ENCODE measurements at places on chromosomes 2 and 18.
A peak's percentile ranks its signal among the peaks of the same experiment; 100 is the strongest.

DNA sequence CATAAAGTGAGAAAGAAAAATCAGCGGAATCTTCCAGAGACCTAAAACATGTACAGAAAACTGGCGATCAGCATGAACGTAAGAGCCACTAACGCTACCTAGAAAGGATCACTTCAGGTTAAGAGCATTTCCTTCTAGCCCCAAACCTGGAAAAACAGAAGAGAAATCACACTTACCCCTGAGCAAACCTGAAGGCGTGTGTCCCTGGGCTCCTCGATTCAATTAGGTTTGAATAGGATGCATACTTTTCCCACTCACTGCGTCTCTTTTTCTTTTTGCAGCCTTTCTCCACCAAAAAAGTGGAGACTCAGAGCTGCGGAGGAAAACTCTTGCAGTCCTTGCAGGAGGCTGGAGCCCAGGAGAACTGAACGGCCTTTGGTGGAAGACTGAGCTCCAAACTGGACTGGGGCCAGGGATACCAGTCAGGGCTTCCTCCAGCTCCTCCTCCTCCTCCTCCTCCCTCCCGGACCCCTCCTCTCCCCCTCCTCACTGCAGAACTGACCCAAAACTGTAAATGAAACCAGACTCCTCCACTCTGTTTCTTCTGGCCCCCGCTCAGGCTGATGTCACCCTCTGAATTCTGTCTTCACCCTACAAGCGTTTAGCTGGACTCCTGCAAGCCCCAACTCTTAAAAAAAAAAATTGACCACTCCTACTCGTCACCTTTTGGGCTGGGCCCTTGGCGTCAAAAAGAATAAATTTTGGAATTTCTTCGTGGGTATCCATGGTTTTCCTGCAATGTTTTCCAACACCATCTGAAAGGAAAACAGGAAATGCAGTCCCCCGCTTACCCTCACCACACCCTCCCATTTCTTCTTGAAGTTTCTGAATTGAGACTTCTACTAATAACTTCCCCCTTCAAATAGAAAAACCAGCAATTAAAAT lies at the start of gene COL6A3:
Gene COL6A3, minus strand, starts transcription at position 388 of the 885 bp plus-strand sequence. CDS start 17,347 bp downstream, outside the sequence.
- no peak for DNase-seq

DNA sequence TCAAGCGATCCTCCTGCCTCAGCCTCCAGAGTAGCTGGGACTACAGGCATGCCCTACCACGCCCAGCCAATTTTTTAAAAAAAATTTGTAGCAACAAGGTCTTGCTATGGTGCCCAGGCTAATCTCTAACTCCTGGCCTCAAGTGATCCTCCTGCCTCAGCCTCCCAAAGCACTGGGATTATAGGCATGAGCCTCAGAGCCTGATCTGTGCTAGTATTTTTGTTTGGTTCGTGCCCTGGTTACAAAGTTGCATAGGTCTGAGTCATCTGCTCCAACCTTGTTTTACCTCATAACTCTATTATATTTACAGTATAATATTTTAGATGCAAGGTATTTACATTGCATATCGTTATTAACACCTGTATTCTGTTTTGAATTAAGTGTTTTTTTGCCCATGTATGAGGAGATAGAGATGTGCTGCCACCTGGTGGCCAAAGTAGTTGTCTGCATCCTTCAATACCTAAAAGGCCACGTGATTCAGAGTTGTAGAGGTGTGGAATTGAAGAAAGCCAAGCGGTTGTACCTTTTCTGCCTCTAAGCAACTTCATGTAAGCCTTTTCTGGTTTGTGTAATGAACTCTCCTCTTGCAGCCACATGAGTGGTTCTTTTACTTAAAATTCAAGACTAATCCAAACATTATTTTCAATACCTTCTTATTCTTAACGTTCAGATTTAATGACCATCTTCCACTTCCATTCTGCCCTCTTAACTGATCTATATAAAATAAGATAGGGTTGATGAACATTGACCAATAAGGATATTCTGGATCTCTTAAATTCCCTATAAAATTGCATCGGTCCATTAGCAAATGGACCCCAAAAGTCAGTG lies 19.9 kb upstream of the CABYR start:
- DNase-seq, result peak; percentile 69

- DNase-seq, result no peak
Measured at GRCh38 chr2:12008425-12009061, 262.1 kb downstream of the LPIN1 start.

GRCh38 chr2:19649785-19650380 lies 251.9 kb downstream of the TTC32 start:
- no peak for DNase-seq

DNA sequence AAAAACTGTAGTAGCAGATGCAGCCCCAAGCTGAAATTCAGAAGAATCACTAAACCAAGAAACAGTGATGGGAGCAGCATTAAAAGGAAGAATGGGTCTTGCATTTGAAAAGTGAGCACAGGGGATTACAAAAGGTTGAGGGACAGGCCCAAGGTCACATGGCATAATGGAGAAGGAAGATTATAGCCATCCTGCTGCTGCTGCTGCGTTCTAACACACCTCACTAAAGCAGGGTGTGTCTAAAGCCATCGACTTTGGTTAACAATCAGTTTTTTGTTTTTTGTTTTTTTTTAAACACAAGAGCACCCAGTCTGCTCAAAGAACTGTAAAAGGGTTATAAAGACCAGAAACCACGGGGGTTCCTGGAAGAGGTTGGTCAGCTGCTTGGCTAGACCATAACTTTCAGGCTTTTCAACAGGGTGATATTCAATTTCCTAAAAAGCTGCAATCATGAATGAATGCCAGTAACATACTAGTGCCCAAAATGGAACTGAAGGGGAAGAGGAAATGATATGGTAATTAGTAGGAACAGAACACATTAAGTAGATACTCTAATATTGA lies 102.6 kb downstream of the MYO5B start:
- DNase-seq, result no peak

DNA sequence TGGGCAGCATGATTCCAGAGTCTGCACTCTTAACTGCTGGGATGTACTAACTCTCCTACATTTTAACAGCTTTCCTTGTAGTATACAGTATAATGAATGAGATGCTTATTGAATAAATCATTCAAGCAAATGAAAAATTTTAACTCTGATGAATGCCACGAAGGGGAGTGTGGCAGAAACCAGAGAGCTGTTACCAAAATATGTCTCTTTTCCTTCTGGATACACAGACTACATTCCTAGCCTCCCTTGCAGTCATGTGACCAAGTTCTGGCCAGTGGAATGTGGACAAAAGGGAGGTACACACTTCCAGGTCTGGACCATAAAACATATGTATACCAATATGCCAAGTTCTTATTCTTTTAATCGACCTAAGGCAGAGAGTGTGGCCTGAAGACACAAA lies 1.7 kb upstream of the EML4 start:
- DNase-seq, result no peak

DNA sequence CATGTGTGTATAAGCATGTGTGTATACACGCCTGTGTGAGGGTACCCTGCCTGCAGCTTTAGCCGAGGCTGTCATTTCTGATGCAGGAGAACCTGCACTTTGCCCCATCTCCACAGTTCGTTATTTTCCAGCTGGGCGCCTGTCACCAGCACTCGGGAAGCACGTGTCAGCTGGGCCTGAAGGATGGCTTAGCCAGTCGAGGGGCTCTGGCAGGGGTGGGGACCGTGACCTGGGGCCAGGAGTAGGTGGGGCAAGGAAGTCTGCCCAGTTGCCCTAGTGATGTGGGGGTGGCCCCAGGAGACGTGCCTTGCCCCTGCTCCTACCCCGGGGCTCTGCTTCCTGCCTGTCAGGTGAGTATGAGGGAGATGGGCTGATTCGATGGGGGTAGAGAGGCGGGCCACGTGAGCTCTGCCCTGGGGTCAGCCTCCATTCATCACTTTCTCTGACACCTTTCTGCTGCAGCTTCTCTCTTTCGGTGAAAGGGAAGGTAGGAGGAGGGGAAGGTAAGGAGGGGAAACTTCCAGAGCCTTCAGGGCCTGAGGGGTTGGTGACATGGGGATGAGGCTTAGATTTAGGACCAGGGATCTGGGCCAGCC lies 130.6 kb upstream of the SKOR2 start:
- DNase-seq, result no peak

- no peak for DNase-seq
Measured at GRCh38 chr2:123670286-123670685, 354.8 kb upstream of the CNTNAP5 start.

- no peak for DNase-seq
Measured at GRCh38 chr2:191202209-191202721, 42.9 kb upstream of the MYO1B start.

DNA sequence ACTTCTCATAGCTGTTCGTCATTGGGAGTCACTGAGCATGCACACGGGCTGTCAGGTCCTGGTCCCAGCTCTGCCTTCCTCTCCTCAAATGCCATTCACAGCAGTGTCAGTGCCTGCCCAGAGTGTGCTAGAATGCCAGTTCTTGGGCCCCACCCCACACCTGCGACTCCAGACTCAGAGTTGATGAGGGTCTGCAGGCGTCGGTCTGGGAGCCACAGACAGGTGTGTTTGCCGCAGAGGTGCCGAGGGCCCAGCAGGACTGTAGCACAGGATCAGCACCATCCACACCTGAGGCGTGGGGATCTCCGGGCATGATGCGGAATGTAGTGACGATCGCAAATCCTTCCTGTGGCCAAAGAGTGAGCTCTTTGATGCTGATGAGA lies 56.5 kb downstream of the AGAP1 start:
- DNase-seq, result no peak
